Activated CD4-positive, CD25-positive, alpha-beta regulatory T cell treated with anti-CD3 and anti-CD28 coated beads, Interleukin-2, amount 50 U/mL, for 16 hours (primary cell): ENCODE measurements at places on chromosomes 2 and 18.

GRCh38 chr18:67517444-67517765 is 885 bp upstream of the DSEL start:
- DNase-seq = no peak

DNA sequence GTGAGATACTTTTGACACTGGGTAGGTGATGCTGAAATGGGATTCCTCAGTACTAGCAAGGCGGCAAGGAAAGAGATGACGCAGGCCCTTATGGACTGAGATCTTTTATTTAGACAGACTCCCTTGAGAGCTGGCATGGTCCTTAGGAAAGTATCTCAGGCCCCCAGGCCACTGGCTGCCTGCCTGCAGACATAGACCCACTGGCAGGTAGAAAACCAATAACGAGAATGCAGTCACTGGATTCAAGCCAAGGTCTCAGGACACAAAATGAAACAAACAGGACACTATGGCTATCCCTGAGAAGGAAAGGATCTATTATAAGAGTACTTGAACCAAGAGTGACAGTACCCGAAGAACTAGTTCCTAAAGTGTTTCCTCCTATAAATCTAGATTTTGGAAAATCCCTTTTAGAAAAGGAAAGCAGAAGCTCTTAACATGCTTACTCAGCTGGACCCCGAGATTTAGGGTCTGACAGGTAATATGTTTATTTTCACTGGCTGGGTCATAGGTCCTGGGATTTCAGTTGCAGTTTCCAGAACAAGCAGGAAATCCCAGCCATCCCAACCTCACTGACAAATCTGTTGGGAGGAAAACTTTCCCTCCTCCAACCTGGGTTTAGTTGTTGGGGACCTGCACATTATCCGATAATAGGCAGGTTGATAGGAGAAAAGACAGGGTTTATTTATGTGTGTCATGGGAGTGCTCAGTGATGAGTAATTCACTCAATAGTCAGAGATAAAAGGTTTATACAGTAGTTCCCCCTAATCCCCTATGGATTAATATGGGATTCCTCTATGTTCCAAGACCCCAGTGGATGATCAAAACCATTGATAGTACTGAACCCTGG is 44.5 kb downstream of the COMMD1 start:
- no peak for DNase-seq

GRCh38 chr2:26457695-26458364 is 20.1 kb downstream of the OTOF start:
- DNase-seq = no peak

DNA sequence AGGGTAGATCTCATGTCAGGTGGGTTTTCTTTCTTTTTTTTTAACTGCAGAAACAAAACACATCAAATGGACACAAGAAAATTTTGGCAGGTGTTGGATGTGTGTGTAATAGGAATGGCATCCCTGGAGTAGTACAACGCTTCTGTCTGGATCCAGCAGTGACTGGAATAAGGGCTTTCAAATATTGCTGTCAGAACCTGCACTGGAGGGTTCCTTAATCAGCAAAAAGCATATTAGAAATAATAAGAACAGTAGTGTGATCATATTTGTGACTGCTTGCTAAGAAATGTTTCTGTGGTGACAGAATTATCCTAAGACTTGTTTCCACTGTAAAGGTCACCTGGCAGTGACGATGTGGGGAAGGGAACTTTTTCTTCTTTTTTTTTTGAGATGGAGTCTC is 30.8 kb downstream of the CREG2 start:
- DNase-seq = no peak

- DNase-seq = no peak
Measured at GRCh38 chr2:152518034-152518433, 183.1 kb downstream of the FMNL2 start.

GRCh38 chr2:14587119-14587518 is 45.4 kb upstream of the LRATD1 start:
- no peak for DNase-seq

GRCh38 chr2:229714736-229715541 is 584 bp upstream of the DNER start:
- no peak for DNase-seq

DNA sequence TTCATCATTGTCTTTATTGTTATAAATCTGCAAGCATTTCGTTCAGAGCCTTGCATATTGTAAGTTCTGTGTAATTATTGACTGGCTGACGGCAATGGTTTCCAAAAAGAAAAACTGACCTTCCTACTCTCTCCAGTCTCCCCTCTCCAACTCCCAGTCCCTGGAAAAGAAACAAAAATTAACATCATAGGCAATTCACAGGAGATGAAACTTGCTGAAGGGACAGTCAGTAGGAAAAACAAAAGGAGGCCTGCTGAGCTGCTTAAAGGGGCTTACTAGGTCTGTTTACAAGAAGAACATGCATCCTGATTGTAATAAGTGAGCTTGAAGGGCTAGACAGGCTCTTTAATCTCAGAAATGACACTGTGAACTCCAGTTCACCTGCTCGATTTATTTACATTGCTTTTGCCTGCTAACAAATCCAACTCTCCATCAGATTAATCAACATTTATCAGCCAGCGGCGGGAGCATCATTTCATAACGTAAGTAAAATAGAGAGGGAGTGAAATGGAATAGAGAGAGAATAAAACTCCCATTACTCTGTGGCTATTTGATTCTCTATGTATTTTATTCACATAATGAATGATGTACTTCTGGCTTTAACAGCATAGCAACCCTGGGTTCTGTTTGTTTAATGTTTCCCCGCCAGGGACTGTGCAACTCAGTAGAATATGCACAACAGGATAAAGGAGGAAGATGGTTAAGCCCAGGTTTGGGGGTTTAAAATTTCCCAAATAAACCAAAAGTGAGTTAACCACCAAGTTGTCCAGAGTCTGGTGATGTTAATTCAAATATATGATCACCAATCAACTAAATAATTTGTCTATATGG is 256.7 kb upstream of the SETBP1 start:
- DNase-seq = no peak

DNA sequence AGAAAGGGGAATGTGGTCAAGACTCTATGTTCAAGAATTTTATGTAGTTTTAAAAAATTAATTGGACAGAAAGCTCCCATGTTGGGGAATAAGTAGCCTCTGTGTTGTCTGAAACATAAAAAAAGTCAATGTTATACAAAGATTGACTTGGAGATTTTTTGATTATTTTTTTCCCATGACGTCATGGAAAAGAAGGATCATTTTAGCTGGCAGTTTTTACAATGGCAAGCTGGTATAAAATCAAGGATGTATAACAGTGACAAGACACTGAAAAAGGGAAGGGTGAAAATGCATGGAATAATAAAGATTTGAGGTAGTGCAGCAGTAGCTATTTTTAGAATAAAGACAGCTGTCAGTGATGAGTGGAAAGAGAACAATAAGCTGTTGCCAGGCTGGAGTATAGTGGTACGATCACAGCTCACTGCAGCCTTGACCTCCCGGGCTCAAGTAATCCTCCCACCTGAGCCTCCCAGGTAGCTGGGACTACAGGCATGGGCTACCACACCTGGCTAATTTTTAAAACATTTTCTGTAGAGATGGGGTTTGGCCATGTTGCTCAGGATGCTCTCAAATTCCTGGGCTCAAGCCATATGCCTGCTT is 9.2 kb downstream of the SLC39A10 start:
- no peak for DNase-seq

DNA sequence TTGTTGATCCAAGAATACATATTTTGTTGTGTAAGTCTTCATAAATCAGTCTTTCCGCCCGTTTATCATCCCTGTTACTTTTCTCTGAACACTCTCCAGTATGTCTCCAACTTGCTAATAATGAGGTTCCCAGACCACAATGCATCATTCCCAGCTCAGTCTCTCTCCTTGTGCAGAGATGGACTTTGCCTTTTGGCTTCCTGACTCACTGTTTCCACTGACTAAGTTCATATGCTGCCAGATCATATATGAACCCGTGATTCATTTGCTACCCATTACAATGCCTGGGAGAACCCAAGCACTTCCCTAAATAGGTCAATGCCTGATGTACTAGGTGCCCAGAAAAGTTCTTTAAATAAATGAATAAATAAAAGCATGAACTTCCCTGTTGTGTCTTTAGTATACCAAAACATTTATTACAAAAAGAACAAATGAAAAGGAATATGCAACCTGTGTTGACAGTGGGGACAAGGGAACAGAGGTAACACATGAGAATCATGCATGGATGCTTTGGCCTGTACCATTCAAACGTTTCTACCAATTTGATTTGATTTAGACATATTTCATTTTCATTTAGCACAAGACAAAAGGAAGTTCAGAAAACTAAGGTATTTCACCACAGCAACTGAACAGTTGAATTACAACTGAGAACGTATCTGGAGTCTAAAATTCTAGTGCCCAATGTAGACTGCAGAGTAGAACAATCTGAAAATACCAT is 215.4 kb upstream of the HNRNPA3 start:
- DNase-seq = no peak

DNA sequence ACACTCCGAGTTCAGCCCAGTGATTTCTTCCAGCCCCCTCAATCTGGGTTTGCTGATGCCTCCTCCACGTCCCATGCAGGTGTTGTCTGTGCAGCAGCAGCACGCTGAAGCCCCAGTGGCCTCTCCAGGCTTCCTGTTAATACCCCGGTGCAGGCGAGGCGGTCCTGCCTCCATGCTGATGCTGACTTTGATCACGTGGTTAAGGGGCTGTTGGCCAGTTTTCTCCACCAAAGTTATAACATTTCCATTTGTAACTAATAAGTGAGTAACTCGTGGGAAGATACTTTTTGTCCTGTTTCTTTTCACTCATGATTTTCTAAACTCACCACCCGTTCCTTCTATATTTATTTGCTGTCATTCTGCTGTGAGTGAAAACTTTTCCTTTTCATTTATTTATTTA is 42.5 kb upstream of the TMEM18 start:
- no peak for DNase-seq

DNA sequence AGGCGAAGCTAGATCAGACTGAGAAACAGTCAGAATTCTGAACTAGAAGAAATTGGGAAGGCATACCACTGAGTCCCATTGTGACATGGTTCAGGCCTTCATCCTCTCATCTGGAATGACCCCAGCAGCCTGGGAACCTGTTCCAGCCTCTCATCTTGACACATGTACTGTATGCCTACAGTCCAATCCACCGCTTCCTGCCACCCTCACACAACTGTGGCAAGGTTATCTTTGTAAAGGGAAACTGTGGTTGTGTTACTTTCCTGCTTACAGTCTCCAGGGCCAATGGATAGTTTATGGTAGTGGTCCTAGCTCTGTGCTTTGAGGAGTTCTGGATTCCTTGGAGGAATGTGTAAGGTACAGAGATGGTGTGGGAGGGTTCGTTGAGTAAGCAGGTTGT is 296.9 kb upstream of the TRIB2 start:
- DNase-seq = no peak

GRCh38 chr2:81894451-81894990 is 1590.0 kb upstream of the LRRTM1 start:
- DNase-seq = no peak

DNA sequence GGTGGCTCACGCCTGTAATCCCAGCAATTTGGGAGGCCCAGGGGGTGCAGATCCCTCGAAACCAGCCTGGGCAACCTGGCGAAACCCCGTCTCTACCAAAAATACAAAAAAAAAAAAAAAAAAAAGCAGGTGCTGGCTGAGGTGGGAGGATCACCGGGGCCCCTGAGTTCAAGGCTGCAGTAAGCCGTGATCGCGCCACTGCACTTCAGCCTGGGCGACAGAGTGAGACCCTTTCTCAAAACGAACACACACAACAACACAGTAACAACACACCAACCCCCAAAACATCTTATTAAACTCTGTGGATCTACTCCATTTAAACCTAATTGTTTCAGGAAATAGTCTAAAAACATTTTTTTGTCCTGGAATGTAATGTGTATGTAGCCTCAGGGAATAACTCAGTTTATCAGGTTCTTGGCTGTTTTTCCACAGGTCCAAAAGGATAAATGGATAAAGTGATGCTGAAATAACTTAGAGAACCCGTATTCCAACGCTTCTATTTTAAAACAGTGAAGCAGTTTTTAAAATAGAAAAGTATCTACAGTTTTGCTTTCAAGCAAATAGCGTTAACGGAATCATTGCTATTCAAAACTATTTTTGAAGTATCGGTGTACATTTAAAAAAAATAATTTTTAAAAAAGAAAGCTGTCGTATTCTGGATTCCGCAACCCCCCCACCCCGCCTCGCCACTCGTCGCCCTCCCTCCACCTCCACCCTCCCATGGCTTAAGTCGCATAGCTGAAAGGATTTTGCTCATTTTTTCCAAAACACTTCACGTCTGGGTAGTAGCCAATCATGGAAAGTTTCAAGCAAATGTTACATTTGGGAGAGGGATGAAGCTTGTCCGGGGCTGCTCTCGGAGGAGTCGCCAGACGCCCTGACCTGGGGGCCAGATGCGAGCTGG is 895 bp upstream of the GLS start:
- no peak for DNase-seq

DNA sequence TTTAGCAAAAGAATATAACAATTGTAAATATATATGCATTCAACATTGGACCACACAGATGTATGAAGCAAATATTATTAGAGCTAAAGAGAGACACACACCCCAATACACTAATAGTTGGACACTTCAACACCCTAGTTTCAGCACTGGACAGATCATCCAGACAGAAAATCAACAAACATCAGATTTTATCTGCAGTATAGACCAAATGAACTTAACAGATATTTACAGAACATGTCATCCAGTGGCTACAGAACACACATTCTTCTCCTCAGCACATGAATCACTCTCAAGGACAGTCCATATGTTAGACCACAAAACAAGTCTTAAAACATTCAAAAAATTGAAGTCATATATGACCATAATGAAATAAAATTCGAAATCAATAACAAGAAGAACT is 22.1 kb upstream of the EVA1A start:
- no peak for DNase-seq

DNA sequence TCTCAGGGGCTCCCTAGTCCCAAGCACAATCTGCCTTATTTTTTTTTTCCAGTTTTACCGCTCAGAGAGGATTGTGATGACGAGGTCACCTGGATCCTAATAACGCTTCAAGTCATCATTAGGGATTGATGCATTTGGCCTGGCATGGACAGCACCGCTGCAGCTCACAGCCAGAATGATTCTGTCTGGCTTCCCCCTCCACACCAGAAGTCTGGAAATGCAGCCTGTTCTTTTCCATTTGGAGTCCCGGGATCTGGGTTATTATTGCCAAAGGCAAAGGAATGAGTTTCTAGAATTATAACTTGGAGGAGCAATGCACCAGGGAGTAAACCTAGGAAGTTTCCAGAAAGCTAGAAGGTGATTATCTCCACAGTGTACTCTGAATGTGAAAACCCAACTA is 81.1 kb upstream of the TAF1B start:
- no peak for DNase-seq

DNA sequence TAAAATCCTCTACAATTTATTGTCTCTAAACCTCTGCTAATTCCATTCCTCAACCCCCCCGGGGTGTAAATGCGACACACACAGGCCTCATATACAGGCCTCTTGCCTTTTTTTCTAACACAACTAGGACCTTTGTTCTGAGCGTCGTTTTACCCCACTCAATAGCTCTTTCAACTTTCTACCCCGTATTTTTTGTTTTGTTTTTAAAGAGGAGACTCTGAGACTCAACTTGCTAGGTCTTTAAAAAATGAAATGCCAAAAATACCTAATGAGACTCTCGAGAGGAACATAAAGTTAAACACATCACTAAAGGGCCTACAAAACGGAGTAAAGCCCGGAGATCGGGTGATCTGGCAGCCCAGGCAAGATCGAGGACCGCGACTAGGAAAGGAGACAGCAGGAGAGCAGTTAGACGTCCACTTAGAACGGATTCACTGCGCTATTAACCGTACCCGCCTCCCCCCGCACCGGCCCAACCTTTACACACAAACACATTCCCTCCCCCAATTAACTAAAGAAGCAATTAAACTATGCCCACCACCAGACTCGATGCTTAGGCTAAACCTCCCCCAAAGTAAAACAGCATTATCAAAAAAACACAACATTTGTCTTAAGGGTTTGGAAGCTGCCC is 1.7 kb downstream of the TRIP12 start:
- peak; percentile 9 for DNase-seq
